ENCODE measurements at places on chromosomes 2 and 18.

DNA sequence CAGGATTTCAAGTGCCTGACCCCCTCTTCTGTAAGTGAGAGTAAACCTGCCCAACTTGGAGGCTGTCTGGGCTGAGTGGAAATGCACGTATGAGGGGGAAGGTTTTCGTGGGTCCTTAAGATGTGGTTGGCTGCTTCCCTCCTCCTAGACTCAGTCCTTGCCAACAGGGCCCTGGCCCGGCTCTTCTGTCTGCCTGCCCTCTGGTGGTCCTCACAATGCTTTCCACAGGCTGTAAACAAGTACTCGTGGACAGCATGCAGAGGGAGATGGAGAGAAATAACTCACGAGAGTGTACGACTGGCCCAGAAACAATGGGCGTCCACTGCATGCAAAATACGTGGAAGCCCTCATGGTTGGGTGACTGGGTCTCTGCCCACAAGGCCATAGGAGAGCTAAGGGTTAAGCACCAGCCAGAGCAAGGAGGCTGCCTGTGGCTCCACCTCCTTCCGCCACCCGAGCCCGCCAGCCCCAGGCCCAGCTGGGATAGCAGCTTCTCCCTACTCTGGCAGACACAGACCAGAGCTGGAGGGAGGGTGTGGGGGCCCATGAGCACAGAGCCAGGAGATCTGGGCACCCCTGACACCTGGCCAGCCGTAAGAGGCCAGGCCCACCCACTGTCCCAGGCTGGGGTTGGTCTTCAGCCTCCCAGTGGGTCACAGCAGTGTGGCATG, 17.0 kb upstream of the ARHGEF4 start:
- DNase-seq = peak; percentile 57

DNA sequence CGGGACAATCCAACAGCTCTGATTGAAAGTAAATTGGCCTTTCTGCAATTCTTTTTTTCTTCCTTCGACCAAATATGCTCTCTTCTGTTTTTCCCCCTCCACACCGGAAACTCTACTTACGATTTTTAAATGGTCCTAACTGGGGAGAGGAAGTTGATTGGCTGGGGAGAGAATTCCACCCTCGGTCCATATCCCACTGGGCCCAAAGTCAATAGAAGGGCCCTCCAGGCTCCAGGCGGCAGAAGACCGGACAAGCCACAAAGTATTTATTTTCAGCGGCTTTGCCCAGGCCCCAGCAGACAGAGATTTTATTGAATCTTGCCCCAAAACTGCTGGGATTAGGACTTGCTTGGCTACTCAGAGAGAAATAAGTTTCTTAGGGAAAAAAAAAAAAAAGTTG, 37.1 kb upstream of the SMAD7 start:
- no peak for DNase-seq

- no peak for DNase-seq
These were observed 137.9 kb downstream of the KLHL29 start for GRCh38 chr2:23522726-23523372.

- no peak for DNase-seq
These were observed 389.2 kb downstream of the LRP1B start for GRCh38 chr2:141741652-141742051.

GRCh38 chr2:229408356-229408755, 137.3 kb upstream of the PID1 start:
- DNase-seq = no peak

DNA sequence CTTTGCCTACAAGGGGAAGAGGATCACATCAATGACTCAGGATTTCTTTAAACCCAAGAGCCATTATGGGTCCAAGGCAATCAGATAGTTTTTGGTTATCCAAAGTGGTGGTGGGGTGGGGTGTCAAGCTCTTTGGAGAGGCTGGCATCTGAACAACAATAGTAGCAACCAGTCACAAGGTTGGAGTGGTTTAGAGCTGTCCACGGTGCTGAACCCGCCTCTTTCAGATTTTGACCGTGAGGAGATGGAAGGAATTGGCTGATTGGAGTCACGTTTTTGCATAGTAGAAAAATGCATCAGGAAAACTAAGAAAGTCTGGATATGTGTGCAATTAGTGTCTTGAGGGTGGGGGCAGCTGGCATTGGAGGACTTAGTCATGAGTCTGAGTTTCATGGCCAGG, 159.9 kb downstream of the LOXHD1 start:
- no peak for DNase-seq

- no peak for DNase-seq
These were observed 26.6 kb downstream of the ONECUT2 start for GRCh38 chr18:57461652-57462269.

- DNase-seq = no peak
These were observed 223.4 kb downstream of the SP3 start for GRCh38 chr2:173741759-173742158.

- peak; percentile 38 for DNase-seq
These were observed 361.8 kb upstream of the PIK3C3 start for GRCh38 chr18:41593171-41593675.

DNA sequence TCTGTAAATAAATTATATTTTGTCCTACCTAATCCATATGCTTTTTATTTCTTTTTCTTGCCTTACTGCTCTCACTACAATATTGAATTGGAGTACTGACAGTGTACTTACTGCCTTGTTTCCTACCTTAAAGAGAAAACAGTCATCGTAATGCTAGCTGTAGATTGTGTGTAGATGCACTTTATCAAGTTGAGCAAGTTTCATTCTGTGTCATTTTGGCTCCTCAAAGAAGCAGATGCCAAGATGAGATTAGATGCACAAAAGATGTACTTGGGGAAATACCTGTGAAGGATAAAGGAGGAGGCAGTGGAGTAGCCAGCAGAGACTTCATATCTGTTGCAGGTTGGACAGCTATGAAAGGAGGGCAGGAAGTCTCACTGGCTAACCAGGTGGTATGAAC, 145.5 kb downstream of the FTCDNL1 start:
- no peak for DNase-seq

GRCh38 chr2:188966079-188966571, 8.0 kb upstream of the COL3A1 start:
- no peak for DNase-seq

DNA sequence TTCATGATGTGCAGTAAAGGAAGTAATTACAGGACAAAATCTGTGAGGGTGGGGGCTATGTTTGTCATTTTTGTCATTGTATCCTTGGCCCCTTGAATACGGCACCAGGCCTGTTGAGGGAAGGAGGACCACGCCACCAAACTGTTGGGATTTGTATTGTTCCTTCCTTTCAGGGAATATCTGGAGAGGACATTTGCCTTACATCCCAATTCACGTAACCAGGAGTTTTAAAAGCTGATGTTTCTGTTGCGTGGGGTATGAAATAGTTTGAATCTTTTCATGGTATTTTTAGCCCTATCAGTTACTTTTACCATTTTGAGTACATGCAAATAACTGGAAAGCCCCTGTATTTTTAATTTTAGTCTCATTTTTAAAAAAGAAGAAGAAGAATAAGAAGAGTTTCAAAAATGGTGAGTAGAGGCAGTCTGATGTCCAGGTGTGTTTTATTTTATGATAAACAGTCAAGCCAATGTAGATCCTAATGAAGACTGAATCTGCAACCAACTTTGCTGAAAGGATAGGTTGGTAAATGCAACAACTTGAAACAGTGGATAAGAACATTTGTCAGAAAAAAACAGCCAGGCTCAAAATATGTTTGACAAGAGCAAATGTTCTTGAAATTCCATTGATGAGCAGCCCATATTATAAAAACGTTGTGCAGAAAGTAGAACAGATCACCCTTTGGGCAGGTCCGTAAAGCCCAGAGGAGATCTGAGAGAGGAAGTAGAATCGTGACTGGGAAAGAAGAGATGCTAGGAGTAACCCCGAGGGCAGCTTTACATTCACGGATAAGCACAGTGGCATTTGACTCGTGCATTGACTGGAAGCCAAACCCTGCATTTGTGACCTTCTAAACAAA, 54.5 kb downstream of the RASGRP3 start:
- no peak for DNase-seq

DNA sequence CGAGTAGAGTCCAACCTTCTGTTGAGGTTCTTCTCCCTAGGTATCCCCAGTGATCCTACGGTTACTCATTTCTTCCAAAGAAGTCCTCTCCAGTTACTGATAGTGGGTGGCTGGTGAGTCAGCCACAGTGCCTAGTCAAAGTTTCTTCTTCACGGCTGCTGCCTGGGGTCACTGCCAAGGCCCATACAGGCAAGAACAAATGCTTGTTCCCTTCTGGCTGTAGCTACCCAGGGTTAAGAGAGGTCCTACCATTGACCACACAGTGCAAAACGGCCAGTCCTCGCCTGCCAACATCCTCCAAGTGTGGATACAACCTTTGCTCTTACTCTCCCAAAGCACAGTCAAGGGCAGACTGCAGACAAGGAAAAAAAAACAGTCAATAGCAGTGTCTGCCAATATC, 2.9 kb upstream of the PTPN4 start:
- no peak for DNase-seq

DNA sequence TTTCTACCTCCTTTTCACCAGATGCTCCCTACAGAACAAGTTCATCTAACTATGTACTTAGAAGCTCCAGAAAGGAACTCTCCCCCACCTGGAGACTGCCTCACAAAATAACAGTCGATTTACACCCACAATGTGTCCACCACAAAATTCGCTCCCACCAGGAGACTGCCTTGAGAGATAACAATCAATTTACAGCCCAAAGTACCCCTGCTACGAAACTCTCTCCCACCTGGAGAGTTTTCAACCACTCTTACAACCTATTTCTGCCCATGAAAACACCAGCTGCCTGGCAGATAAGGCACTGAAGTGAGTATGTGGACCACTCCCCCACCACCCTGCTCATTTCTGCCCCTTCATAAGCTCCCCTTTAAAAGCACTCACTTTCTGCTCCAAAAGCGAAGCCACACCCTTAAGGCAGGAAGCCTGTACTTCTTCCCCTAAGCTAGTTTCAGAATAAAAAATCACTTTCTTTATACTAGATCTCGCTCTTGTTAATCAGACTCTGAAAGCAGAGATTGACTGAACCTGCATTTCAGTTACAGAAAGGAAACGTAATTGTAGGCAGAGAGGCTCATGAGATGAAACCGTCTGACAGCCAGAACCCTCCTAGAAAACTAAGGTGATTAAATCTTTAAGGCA, 94.4 kb upstream of the RBBP8 start:
- DNase-seq = no peak

DNA sequence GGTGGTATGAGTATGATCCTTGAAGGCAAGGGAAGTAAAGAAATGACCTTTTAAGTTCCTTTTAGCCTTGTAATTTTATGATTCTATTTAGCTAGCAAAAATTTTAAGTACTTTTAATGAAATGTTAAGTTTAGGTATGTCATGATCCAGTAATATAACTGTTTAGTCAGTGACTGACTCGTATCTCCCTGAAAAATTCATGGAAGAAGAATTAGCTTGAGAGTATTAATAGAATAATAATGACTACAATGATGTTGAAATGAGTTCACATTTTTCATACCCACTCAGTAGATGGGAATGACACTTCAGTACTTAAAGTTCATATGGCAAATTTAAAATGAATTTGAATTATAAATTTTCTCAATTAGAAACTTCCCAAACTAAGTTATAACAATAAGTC, 14.6 kb downstream of the RAB3GAP1 start:
- no peak for DNase-seq

- no peak for DNase-seq
These were observed 66.6 kb downstream of the CELF4 start for GRCh38 chr18:37499044-37499443.

DNA sequence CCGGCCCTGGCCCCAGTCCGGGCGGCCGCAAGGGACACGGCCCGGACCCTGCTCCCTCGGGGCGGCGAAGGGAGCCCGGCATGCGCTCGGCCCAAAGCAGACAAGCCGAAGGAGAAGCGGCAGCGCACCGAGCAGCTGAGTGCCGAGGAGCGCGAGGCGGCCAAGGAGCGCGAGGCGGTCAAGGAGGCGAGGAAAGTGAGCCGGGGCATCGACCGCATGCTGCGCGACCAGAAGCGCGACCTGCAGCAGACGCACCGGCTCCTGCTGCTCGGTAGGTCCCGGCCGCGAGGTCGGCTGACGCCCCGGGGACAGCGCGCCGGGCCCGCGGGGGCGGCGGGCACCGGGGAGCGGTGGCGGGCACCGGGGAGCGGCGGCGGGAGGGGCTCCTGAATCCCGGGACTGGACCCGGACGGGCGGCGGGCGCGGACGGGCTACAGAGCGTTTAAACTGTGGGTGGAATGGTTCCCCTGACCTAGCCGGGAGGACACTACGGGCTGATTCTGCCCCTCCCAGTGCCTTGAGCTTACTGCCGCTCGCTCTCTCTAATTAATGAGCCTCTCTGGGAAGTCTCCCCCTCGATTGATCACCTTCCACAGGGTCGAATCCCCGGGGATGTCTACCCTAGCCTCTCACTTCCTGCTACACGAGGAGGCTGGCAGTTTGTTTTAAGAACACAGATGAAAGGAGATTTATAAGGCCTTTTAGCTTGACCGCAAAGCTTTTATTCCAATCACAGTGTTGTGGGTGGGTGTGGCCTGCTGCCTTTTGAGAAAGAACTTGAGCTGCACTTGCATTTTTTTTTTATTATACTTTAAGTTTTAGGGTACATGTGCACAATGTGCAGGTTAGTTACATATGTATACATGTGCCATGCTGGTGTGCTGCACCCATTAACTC, 853 bp downstream of the GNAL start:
- peak; percentile 72 for DNase-seq

- peak; percentile 79 for DNase-seq
These were observed 184.6 kb downstream of the ZFP36L2 start for GRCh38 chr2:43041661-43042360.

DNA sequence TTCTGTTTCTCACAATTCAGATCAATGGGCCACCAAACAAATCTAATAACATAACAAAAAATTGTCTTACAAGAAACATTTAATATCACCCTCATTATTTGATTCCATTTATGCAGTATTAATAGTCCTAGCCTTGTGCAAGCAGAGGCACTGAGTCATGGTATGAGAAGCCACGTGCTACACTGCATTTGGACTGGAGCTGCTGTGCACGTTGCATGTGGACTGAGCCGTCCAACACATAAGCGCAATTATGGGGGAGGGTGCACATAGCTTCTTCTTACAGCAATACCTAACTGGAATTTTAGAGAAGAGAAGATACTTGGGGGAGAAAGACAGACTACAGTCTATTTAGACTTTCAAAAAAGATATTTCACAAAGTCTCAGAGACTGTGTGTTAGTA, 329.6 kb upstream of the ID2 start:
- no peak for DNase-seq

DNA sequence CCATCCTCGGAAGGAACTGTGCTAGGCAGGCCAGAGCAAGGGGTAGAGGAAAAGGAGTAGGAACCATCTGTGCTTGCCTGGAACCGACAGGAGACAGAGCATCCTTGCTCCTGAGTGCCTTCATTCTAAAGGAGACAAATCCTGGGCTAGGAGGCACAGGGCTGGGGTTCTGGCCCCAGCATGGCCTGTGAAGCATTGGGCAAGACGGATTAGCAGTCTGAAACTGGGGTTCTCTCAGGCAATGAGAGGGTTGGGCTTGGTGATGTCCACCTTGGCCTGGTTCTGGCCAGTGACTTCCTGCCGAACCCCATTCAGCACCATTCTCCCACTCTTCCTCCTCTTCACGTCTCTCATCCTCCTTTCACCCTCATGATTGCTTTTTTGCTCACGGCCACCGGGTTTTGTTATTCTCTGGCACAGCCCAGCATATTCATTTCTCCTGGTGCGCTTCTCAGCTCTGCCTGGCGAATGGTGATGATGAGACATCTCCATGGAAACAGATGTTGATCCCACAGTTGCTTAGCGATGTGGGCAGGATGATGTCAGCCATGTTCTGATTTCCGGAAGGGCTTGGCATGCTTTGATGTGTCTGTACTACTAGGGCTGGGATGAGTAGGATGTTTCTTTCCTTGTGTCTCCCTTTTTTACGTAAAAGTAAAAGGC, 127.7 kb downstream of the CAPN13 start:
- no peak for DNase-seq

GRCh38 chr2:205965707-205966106, 120.3 kb downstream of the INO80D start:
- no peak for DNase-seq

GRCh38 chr18:38241736-38242135, 676.1 kb upstream of the CELF4 start:
- DNase-seq = no peak

Data from NCI-H2227 treated with DMSO at 0.1 percent for 48 hours (cell line).